ENCODE measurements at places on chromosomes 2 and 18. TPM values are rescaled to one million over a fixed set of nuclear protein-coding genes. Genes with fewer than 3 reads are reported as not detected.

- DNase-seq: no peak
These were observed 554.7 kb downstream of the NUP35 start for GRCh38 chr2:183678908-183679307.

The CERS6 gene
- polyA plus RNA-seq: 23.6 TPM

GRCh38 chr2:3423492-3424170 lies 44.1 kb downstream of the TRAPPC12 start:
- DNase-seq: no peak

- no peak for DNase-seq
These were observed 478.3 kb downstream of the FBXO15 start for GRCh38 chr18:73669297-73669696.

DNA sequence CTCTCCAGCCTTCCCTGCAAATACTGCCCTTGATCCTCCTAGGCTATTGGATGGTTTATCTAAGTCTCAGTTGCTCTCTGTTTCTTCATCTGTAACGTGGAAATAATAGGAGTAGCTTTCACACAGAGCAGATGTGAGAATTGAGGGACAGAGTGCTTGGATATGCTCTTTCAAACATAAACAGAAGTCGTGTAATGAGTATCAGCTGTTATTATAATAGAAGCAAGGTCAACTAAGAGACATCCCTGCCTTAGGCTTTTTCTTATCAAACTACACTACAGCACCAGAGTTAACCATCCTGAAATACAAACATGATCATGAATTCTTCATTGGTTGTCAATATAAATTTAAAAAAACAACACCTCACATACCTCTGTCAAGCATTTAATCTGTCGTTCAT lies 138.2 kb downstream of the DOK6 start:
- DNase-seq: no peak

- DNase-seq: no peak
These were observed 599.3 kb upstream of the ZEB2 start for GRCh38 chr2:145119225-145119624.

The PLGLB1 gene
- 1.0 TPM for polyA plus RNA-seq

- no peak for DNase-seq
These were observed 114.5 kb downstream of the RGPD3 start for GRCh38 chr2:106353676-106354075.

DNA sequence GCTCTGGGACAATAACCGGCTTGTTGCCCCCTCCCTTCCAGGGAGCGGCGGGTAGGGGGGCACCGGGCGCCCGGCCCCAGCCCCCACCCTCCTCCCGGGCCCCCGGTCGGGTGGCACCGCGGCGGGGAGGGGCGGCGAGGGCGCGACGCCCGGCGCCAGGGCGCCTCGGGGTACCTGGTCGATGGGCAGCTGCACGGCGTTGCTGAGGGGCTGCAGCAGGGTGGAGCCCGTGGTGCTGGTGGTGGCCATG lies 193 bp downstream of the MBOAT2 start:
- DNase-seq: no peak

The HOXD13 gene
- polyA plus RNA-seq: 9.8 TPM

The KCNF1 gene
- 18.1 TPM for polyA plus RNA-seq

DNA sequence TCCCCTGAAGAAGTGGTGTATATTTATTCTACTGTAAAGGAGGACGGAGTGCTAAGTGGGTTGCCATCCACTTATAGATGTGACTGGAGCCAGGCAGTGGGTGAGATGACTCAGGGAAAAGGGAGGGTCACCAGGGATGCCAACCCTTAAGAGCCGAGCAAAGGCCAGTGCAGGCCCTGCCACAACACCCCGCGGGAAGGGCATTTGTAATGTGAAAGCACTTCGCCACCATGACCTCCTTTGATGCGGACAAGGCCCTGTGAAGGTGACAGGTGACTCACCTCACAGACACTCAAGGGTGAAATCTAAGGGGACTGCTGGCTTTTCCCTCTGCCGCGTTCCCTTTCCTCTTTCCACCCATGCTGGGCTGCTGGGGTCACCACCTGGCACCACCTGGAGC lies 50.2 kb upstream of the MRPL33 start:
- no peak for DNase-seq

DNA sequence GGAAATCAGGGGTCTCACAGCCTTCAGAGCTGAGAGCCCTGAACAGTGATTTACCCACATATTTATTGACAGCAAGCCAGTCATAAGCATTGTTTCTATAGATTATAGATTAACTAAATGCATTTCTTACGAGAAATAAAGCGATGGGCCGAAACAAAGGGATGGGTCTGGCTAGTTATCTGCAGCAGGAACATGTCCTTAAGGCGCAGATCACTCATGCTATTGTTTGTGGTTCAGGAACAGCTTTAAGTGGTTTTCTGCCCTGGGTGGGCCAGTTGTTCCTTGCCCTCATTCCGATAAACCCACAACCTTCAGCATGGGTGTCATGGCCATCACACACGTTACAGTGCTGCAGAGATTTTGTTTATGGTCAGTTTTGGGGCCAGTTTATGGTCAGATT lies 36.4 kb downstream of the TANC1 start:
- DNase-seq: no peak

GRCh38 chr2:46383784-46384456 lies 86.7 kb downstream of the EPAS1 start:
- no peak for DNase-seq

The DNAH6 gene
- polyA plus RNA-seq: not detected

DNA sequence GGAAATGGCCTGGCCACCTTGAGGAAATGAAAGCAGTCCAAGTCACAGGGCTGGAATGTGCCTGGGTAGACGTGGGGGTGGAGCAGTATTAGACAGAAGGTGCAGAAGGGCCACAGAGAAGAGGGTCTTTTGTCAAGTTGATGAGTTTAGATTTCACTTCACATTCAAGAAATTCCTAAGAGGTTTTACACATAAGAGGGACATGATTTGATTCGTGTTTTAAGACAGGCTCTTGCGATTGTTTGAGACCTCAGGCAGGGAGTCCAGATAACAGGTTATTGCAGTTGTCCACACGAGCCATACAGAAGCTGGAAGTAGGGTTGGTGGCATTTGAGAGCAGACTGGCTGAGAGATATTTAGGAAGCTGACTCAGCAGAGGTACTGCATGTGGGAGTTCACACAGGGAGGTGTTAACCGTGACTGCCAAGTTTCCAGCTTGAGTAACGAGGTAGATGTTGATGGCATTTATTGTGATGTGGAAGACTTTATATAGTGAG lies 64.6 kb downstream of the NEB start:
- DNase-seq: no peak
